A673 (cell line): ENCODE measurements at places on chromosomes 7 and 10. TPM values are rescaled to one million over a fixed set of nuclear protein-coding genes. Genes with fewer than 3 reads are reported as not detected.

WIPF3 gene
- 0.17 and 0.21 TPM in 2 replicates for total RNA-seq

TCERG1L gene
- 16.3 and 18.4 TPM in 2 replicates for total RNA-seq

SPDYE16 gene
- total RNA-seq = 0.13 TPM in 1 of 2 replicates, not detected in the other

DNA sequence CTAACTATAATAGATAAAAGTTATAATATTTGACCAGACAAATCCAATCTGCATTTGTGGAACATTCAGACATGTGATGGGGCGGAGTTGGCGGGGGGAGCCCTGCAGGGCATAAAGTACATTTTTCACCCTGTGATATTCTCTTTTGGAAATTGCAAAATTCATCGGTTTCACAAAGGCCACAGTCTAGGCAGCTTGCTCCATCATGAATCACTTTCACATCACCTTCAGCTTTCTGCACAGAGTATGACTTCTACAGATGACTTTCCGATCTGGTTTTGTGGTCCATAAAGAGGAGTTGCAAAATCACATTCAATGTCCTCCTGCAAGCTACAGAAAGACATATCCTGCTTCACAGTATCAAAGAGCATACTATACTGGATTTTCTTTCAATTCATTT is 51.4 kb upstream of the APBB1IP start:
- no peak overlapping the region for H3K4me3 ChIP-seq
- no peak overlapping the region for H3K27ac ChIP-seq
- no peaks in the 10 kb centered on the region for H3K36me3 ChIP-seq
- no peak for DNase-seq
- H3K27me3 ChIP-seq = peaks cover 25% of the 10 kb centered on the region

SPDYE18 gene
- total RNA-seq = not detected in 2 replicates
